Fibroblast of villous mesenchyme (primary cell): ENCODE measurements at places on chromosomes 7 and 10. TPM values are rescaled to one million over a fixed set of nuclear protein-coding genes. Genes with fewer than 3 reads are reported as not detected.

DNA sequence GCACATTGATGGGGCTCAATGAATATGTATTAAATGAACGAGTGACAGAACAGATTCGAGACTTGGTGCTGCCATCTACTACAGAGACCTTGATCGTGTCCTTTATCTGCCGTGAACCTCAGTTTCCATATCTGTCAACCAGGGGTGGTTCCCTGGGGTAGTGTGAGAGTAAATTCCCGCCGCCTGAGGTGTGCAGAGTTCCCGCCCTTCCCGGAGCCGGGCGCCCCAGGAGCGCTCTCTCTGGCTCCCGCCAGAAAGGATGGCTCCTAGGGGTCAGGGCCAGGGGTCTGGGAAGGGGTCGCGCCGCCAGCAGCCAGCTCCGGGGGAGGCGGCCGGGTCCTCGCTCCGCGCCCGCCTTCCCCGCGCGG lies 333 bp upstream of the PLCE1 start:
- no peak for DNase-seq

DNA sequence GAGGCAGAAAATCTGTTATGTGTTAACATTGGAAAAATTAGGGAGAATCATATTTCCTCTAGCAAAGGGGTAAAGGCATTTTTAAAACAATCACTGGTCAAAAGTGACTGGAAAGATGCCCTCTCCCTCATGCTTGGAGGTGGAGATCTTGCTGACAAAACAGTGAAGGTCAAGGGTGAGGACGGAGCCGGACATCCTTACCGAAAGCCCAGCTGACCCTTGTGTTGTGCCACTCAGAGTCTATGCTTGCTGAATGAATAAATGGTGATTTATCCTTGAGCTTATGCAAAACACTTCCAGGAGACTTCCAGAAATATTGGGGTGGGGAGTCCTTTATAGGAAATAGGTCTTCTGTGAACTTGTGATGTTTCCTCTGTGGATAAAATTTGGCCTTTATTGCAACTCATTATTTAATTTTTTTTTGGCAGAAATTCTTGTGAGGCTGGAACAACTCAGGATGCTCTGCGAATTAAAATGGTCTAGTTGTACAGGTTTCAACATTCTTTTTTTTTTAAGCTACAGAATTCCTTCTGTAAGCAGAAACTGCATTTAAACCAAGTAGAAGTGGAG lies 28.3 kb upstream of the ELMO1 start:
- DNase-seq, result no peak

DNA sequence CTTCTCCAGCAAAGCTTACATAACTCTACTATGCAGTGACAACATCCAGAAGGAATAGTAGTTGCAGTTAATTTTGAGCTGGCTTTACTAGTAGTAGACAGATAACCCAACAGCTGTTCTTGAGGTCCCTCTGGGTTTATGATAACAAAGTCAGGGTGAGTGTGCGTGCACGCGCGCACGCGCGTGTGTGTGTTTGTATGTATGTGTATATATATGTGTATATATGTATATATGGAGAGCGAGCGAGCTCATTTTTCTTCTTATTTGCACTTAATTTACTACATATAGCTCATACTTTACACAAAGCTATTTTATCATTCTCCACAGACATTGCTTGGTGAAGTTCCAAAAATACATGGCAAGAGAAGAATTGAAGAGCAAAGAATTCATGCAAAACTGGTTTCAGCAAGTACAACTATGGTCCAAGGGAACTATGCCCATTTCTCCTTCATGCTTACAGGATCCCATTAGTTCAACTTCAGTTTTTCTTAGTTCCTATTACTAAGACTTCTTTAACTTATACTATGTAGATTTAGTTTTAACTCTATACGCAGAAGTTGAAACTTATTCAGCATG lies 105.9 kb upstream of the TMEM168 start:
- DNase-seq, result no peak

DNA sequence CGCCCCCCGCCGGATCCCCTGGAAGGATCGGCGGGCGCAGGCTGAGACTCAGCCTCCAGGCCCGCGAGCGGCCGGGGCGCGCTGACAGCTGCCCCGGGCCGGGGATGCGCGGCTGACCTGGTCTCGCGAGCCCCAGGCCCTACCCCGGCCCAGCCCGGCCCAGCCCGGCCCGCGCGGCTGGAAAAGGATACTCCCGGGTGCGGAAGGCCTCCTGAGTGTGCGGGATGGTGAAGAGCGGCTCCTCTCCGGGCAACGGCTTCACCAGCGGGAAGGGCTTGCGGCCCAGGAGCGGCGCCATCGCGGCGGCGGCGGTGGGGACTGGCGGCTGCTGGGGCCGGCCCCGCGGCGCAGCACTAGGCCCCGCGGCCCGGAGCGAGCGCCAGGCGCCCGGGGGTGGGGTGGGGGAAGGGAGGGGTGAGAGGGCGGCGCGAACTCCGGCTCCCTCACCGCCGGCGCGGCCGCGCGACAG lies 423 bp downstream of the BAZ1B start:
- peak; percentile 51 for DNase-seq

AGMO gene
- total RNA-seq, result not detected in 2 replicates

PARG gene
- total RNA-seq, result 31.9 and 42.7 TPM in 2 replicates
